HCT116 (cell line): ENCODE measurements at places on chromosomes 13 and 19.

GRCh38 chr19:43719378-43719868, 3.5 kb downstream of the IRGC start:
- no peak overlapping the region for H3K4me3 ChIP-seq
- DNase-seq, result no peak
- no peaks in the 10 kb centered on the region for H3K27me3 ChIP-seq
- H3K27ac ChIP-seq, result no peak overlapping the region; the same call in 1 of the 2 replicates
- H3K4me1 ChIP-seq, result peaks cover 11% of the 10 kb centered on the region

- H3K4me3 ChIP-seq, result no peak overlapping the region
- no peaks in the 10 kb centered on the region for H3K4me1 ChIP-seq
- H3K27me3 ChIP-seq, result no peaks in the 10 kb centered on the region
- H3K36me3 ChIP-seq, result no peaks in the 10 kb centered on the region
These were observed 12.0 kb upstream of the DZIP1 start for GRCh38 chr13:95656386-95657015.

DNA sequence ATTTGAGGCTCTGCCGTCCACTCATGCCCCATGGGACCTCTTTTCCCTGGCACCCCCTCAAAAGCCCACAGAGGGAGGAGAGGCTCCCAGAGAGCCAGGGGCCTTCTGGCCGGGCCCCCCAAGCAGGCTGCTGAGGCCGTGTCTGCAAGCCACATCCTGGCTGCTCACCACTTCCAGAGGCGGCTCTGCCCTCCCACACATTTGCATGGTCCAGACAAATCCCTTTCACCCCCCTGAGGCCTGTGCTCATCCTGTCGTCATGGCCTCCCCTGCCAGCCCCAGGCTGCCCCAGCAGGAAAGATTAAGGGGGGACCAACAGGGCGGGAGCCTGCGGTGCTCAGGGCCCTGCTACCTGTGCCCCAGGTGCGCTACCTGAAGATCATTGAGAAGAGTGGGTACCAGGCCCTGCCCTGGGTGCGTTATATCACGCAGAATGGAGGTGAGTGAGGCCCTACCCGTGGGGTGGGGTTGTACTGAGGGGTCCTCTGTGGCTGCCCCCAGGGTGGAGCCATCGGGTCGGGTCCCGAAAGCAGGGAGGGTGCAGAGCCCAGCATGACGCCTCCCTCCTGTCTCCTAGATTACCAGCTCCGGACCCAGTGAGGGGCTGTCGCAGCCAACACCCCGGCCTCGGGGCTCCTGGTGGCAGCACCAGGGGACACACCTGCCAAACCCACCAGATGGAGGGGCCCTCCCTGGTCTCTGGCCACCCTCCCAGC, 36.3 kb downstream of the AP1M1 start:
- H3K27me3 ChIP-seq, result no peaks in the 10 kb centered on the region
- H3K4me1 ChIP-seq, result no peaks in the 10 kb centered on the region
- no peak overlapping the region for H3K27ac ChIP-seq

DNA sequence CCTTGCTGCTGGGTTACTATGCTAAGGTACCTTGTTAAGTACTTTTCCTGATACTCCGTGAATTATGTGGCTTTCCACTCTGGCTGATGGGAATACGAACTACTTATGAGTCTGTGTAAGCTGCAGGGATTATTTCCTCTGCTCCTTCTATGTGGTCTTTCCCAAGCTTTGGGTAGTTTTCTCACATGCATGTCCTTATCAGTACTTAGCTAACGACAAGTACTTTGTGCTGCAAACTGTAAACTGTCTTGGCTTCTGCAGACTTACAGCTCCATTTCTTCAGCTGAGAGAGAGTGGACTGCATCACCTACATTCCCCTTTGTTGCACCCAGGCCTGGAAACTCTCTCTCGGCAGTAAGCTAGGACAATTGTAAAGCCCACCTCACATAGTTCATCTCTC, 76.6 kb downstream of the FGF9 start:
- no peak overlapping the region for H3K4me3 ChIP-seq
- peaks cover 15% of the 10 kb centered on the region; the same call in 1 of the 2 replicates for H3K27me3 ChIP-seq
- no peaks in the 10 kb centered on the region for H3K36me3 ChIP-seq
- DNase-seq, result no peak
- H3K27ac ChIP-seq, result no peak overlapping the region

GRCh38 chr19:4122480-4122879, 1.4 kb downstream of the MAP2K2 start:
- no peak for DNase-seq
- peaks cover 9% of the 10 kb centered on the region for H3K4me1 ChIP-seq
- peak overlapping the region; percentile 92; the same call in 1 of the 2 replicates for H3K27ac ChIP-seq
- no peaks in the 10 kb centered on the region for H3K27me3 ChIP-seq
- peak overlapping the region; percentile 90 for H3K4me3 ChIP-seq
- H3K36me3 ChIP-seq, result no peaks in the 10 kb centered on the region
